Activated T-cell treated with anti-CD3 and anti-CD28 coated beads, Interleukin-2, amount 50 U/mL, for 24 hours (primary cell): ENCODE measurements at places on chromosomes 4 and X.

DNA sequence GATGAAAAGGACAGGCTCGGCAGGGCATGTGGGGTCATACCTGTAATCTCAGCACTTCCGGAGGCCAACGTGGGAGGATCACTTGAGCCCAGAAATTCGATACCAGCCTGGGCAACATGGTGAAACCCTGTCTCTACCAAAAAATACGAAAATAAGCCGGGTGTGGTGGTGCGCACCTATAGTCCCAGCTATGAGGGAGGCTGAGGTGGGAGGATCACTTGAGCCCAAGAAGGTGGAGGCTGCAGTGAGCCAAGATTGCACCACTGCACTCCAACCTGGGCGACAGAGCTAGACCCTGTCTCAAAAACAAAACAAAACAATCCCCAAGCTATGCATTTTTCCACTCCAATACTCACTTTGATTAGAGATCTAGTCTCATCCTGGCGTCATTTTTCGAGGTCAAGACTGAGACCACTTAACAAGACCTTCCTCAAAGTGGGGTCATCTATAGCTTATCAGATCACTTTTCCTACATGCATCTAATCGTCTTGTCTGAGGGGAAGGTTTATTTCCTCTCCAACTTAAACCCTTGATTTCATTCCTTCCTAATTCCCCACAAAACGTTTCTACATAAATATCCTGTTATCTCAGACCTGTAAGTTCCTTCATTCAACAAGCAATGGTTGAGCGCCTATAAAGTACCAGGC is 1.3 kb downstream of the NKAP start:
- no peak for DNase-seq

GRCh38 chr4:140293979-140294378 is 79.5 kb upstream of the SCOC start:
- DNase-seq: no peak

DNA sequence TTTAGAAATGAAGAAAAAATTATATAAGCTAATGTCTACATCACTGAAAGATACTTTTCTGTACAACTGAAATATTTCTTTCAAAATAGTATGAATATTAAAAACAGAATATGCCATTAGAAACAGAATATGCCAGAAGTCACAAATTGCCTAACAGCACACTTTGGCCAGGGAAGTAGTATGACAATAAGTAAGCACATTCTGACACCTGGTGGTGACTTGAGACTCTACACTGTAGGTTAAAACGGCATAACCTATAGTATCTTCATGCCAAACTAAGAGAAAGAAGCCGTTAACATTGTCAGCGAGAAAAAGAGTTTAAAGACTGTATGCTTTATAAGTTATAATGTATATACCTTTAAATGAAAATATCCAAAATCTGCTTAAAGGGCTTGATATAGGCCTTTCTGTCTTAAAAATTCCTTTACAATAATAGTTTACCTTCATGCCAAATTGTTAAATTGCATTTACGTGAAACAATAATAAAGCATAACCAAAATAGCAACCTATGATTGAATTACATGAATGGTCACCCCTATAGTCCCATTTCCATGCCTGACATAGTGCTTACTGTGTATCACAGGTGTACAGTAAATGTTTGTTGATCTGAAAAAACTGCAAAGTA is 32.8 kb downstream of the FAM13A start:
- DNase-seq: no peak

DNA sequence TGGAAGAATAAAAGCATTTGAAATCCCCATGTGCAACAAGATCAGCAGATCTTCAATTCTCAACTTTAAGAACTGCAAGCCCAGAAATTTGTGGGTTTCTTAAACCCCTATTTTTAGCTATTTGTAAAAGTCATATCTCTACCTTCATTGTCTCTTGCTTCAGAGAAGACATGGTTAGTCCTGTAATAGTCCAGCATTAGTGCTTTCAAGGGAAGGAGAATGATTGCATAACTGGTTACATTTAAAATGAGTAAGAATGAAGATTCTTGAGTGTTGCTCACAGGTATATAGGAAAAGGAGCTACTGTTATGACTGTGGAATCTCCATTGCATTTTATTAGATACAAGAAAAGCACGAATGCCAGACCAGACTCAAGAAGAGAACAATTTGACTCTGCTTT is 84.0 kb downstream of the CCSER1 start:
- no peak for DNase-seq

DNA sequence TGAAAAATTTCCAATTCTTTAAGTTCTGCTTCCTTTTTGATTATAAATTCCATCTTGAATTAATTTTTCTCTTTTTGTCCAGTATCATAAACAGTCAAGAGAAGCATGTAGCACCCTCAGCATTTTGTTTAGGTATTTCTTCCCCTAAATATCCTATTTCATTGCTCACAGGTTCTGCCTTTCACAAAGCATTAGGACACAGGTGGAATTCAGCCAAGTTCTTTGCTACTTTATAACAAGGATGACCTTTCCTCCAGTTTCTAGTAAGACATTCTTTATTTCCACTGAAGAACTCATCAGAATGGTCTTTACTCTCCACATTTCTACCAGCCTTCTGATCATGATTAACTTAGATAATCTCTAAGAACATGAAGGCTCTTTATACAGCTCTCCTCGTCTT is 7.4 kb downstream of the SLC9B1 start:
- no peak for DNase-seq

DNA sequence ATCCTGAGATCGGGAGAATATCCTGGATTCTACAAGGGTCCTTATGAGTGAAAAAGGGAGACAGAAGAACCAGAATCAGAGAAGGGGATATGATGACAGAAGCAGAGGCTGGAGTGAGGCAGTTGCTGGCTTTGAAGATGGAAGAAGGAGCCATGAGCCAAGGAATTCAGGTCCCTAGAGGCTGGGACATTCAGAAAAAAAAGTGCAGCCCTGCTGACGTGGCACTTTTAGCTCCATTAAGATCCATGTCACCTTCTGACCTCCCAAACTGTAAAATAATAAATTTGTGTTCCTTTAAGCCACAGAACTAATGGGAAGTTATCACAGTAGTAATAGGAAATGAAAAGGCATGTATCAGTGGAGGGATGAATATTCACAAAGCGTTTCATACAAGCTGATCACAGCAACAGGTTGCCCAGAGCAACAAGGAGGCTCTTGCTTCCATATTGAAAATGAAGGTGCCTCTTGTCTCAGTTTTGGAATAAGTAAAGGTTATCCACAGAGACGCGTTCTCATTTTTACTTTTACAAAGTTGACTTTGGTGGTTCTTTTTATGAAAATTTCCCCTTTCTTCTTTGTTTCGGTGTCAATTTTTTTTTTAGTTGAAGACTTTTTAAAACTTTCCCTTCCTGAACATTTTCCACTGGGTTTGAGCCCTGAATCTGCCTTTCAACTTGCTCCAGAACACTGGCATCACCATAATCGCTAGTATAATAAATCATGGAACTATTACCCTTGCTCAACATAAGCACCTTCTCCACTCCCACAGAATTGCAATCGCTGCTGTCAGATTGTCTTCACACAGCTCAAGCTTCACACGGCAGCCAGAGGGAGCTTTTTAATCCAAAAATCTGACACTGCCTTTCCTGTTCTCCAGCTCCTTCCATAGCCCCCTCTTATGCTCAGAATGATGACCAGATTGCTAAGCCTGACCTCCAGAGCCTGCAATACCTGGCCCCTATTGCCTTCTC is 127.6 kb upstream of the RBPJ start:
- DNase-seq: no peak

DNA sequence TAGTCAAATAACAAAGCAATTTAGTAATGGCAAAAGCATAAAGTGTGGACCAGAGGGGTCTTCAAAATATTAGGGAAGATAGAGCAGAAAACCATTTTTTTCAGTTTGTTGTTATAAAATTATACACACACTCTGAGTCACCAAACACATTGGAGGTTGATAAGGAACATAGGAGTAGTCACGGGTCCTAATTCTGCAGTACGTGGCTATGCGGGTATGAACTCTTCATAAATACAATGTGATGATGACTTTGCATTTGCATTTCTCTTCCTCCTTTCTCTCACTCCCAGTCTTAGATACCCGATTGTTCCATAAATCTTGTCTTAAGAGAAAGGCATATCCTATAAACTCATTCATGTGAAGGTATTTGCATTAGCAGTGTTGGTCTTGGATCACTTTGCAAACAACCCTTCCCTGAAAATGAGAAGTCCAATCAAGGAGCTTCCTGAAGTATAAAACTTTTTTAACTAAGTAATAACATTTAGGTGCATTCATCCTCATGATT is 223.6 kb downstream of the PALLD start:
- no peak for DNase-seq

DNA sequence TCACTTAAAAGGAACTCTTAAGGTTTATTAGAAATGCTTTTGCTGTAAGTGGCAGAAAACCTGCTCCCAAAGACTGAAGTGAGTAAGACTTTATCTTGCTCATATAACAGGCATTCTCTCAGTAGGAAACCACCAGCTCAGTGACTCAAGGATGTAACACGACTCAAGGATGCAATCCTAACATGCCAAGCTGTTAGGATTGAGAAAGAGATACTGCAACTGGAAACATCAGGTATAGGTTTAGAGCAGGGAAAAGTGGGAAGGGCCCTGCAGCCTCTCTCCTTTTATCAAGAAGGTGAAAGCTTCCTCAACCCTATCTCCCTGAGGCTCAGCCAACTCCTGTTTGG is 11.9 kb upstream of the SLC9A7 start:
- DNase-seq: no peak

DNA sequence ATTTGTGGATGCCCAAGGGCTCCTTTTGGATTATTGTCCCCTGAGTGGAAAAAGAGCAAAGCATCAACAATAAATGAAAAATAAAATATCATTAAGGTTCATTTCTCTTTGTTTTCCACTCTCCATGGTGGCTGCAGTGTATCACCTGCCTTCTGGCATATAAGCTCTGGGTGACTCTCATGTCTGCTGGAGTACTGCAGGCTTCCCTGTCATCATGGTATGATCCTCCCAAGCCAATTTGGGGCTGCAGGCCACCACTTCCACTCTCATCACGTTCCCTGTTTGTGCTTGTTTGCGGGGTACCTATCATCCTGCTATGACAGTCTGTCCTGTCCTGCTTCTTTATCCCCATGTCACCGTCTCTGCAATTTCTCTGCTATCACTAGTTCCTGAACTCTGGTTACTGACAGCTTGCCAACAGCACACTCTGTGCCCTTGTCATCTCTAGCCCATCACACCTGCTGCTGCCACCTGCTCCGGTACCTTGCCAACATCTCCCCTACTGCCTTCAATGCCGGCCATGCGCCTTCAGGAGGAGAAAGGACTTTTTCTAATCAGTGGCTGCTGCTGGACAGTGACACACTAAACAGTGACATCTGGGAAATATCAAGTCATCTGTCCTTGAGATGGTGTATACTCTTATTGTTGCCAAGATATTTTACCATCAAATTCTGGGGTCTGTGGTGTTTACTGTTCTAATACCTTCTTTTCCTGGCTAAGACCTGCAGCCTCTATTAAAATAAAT is 23.0 kb upstream of the FGF5 start:
- no peak for DNase-seq

GRCh38 chr4:13296986-13297385 is 187.2 kb downstream of the RAB28 start:
- DNase-seq: no peak

DNA sequence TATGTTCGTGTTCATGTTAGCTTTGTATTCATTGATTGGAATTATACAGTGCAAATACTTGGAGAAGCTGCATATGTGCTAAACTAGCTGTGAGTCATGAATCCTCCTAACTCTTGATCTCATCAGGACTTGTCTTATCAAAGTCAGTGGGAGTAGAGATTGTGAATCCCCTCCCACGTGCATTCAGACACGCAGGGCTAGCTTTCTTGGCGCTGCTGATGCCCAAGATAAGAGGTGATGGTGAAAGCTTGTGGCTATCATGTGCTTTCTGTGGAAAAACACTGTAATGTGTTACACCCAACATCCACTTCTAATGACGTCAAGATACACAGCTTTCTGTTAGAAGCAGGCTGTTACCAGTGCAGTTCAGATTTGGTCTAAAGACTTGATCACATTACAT is 348.7 kb upstream of the HAND2 start:
- no peak for DNase-seq

GRCh38 chr4:1293531-1293941 is 3.8 kb downstream of the MAEA start:
- no peak for DNase-seq

- DNase-seq: no peak
Measured at GRCh38 chrX:4004822-4005221, 291.4 kb upstream of the PRKX start.

DNA sequence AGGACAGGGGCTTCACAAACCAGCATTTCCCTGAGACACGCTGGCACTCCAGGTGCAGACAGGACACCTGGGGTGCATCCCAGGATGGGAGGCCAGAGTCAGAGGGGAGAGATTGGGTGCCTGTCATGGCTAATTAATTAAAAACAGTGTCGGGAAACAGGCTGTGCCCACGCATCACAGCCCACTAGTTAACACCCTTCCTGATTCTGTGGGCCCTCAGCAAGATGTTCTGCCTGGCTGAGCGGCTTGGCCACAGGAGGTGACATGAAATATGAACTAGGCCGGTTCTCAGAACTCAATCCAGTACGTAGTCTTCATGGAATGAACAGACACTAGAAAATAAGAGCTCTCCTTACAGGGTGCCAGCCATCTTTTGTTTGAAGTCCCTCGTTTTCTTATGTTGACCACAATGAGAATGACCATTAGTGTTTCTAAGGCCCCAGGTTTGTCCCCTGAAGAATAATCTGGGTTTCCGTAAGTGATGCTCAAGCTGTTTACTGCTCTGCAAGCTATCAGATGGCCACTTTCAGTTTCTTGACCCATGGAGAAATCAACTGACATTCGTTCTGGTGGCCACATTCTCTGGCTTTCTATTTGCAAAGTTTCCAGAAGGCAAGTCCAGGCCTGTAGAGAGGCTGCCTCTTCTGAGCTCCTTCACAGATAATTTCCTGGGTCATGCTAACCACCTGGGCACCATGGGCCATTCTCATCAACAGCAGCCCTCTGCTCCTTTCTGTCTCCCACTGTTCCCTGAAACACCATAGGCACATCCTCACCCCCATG is 72.3 kb downstream of the SLC34A2 start:
- DNase-seq: no peak

DNA sequence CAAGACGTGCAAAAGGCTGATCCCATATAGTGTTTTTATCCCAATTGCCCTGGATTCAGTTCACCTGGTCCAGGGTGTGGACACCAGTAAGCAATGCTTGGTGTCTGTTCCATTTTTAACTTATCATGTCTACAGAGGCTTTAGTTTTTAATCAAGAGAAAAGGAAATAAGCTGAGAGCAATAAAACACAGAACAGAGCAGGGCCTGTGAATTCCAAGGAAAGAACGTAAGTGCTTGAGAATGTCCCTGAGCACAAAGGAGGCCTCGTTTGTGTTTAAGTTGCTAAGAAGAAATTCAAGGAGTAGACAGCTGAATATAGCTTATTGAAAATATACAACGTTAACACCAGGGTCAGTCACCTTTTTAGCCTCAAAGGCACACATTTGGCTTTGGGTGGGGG is 191.3 kb downstream of the GPC3 start:
- no peak for DNase-seq

GRCh38 chr4:85106166-85106565 is 139.7 kb upstream of the WDFY3 start:
- no peak for DNase-seq
